ENCODE measurements at places on chromosomes 6 and 20. TPM values are rescaled to one million over a fixed set of nuclear protein-coding genes. Genes with fewer than 3 reads are reported as not detected.

DNA sequence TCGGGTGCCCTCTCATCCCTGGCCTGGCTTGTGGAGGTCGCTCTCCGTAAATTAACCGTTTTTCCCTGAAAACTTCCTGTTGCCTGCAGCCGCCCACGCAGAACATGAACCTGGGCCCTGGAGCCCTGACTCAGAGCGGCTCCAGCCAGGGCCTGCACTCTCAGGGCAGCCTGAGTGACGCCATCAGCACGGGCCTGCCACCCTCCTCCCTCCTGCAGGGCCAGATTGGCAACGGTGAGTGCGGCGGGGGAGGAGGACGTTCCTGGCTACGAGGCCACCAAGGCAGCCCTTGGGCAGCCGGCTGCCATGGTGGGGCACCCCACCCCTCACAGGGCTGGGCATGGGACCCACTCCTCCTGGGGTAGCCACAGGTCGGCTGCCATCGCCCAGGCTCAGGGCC, 17.8 kb downstream of the SS18L1 start:
- no peak for DNase-seq

C6orf15 gene
- not detected for polyA plus RNA-seq

- no peak for DNase-seq
These were observed 142.2 kb downstream of the MOXD1 start for GRCh38 chr6:132259070-132259469.

TMEM200A gene
- polyA plus RNA-seq, result 12.7 TPM

XKR7 gene
- polyA plus RNA-seq, result 0.04 TPM

DNA sequence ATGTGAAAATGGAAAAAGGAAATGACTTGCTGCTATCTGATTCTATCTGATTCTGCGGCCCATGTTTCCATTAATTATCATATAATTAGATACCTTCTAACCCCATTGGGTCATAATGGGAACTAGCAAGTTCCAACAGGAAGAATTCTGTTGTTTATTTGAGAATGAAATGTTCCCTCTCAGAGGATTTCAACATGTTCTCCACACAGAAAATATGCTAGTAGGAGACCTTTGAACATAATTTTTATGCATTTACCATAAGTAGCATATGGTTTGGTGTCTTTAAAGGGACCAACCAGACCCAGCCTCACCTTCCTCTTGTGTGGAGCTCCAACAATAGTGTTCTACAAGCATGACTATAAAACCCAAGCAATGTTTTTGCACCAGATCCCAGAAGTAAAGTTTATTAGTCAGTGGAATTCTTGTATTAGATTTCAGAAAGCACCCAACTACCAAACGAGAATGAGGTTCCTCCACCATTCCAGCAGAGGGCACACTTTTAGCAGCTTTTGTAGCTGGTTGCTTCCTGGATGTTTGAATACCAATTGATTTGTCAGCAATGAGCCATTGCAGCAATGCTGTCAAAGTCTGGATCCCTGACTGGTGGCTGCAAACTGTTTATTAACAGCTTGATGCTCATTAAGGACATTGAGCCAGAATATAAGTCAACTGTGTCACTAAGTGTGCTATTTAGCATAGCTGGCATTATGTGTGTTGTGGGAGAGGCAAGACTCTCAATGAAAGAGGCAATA, 143.6 kb upstream of the GJE1 start:
- no peak for DNase-seq

VSTM2L gene
- 3.5 TPM for polyA plus RNA-seq

LY86 gene
- 1.4 TPM for polyA plus RNA-seq

CFB gene
- 1.0 TPM for polyA plus RNA-seq

SLC22A23 gene
- polyA plus RNA-seq, result 2.4 TPM

PRRT1 gene
- 1.3 TPM for polyA plus RNA-seq

RING1 gene
- polyA plus RNA-seq, result 29.4 TPM

DNA sequence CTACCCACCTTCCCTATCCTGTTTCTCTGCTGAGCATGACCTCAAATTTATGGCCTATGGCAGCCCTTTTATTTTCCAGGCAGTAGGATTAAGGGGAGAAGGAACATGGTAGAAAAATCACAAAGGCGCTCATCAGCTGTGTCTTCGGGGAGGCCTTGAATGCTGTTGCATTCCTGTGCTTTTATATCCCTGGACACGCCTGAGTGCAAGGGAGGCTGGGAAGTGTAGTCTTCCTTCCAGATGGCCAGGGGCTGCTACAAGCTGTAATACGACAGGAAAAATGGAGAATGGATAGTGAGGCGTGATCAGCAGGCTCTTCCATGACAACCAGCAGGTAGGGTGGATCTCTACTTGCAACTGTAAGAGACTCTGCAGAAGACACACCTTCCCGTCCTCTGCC, 210.9 kb upstream of the GGTLC1 start:
- no peak for DNase-seq

DNA sequence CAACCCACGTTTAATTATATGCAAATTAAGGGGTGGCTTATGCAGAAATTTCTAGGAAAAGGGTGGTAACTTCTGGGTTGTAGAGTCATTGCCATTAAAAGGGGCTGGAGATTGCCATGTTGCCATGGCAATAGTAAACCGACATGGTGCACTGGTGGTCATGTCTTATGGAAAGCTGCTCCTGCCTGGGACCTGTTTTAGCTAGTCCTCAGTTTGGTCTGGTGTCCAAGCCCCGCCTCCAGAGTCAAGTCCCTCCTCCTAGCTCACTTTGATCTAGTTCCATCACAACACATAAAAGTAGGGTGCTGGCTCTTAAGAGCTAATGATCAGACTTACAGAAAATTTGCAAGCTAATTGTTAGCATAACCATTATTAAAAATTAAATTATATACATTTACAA, 5.3 kb downstream of the SLC22A2 start:
- DNase-seq, result no peak

DNA sequence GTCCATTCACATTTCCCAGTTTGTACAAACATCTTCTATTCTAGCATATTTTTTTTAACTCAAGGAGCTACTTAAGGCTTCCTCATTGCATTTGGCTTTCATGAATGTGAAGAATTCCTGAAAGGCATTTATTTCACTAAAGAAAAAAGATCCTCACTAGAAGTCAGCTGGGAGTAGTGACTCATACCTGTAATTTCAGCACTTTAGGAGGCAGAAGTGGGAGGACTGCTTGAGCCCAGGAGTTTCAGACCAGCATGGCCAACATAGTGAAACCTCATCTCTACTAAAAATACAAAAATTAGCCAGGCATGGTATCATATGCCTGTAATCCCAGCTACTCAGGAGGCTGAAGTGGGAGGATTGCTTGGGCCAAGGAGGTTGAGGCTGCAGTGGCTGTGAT, 30.9 kb upstream of the XRN2 start:
- DNase-seq, result no peak

DNA sequence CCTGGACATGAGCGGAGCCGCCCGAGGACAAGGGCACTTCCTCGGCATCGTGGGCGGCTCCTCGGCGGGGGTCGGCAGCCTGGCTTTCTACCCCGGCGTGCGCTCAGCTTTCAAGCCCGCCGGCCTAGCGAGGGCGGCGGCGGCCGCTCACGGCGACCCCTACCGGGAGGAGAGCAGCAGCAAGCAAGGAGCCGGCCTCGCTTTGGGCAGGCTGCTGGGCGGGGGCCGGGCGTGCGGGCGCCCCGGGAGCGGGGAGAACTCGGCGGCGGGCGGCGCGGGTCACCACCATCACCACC, 6.7 kb downstream of the PRDM13 start:
- DNase-seq, result no peak

GRCh38 chr20:34271956-34272355, 30.7 kb downstream of the ASIP start:
- no peak for DNase-seq

DNA sequence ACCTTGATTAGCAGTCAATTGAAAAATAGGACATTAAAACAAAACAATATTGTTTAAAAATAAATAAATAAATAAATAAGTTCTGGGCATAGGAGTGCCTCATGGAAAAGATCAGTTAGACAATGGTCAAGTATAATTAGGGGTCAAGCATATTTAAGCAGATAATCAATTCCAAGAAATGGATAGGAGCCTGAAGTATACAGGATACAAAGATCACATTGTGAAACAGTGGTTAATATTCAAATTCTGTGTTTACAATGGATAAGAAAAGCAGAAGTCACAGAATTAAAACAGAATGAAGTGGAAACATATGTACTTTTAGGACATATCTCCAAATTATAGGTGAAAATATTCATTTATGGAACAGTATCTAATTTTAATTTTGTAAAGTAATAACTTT, 1028.6 kb upstream of the CITED2 start:
- no peak for DNase-seq

DNA sequence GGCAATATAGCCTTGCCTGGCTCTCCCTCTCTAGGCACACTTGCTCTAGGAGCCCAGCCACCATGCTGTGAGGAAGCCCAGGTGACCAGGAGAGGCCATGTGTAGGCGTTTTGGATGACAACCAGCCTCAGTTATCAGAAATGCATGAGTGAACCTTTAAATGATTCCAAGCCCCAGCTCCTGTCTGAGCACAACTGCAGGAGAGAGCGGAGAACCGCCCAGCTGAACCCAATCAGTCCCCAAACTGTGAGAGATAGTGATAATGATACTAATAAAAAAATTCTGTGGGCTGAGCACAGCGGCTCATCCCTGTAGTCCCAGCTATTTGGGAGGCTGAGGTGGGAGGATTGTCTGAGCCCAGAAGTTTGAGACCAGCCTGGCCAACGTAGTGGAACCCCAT, 83.8 kb upstream of the TOX2 start:
- no peak for DNase-seq

DNA sequence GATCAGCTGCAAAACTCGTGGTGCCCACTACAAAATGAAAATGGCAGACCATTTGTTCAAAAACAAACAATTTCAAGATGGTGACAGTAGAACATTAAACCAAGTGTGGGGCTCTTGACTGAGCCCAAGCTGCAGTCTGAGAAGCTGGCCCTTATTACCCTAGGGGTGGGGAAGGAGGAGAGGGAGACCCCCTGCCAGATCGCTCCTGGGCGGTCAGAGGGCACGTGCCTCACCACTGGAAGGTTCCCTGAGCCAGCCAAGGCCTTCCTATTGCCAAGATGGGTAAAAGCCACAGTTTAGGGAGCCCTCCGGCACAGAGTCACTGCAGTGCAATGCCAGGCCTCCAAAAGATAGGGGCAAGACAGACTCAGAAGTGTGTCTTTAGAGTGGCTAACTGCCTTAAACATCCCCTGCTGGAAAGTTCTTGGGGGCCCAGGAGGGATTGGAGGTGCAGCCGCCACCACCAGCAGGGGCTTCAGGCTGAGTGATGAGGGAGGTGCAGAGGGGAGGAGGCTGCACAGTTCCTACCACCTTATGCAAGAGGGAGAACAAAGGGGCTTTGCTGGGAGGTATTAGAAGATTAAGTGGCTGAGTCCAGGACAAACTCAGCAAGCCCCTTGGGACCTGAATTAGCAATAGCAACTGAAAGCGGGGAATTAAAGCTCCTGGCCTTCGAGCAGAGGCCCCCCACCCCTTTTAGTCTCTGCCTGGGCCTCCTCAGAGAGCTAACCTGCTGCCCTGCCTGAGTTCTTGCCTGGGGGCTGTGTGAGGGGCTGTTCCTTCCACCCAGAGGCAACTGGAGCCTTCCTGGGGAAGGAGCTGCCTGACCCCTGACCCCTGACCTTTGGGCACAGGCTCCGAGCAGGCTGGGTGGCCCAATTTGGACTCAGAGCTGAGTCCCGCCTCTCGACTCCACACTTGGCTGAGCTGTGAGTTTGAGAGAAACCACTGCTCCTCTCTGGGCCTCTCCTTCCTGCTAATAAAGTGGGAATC, 88.4 kb downstream of the VEGFA start:
- DNase-seq, result no peak

WFDC10B gene
- polyA plus RNA-seq, result not detected

DNA sequence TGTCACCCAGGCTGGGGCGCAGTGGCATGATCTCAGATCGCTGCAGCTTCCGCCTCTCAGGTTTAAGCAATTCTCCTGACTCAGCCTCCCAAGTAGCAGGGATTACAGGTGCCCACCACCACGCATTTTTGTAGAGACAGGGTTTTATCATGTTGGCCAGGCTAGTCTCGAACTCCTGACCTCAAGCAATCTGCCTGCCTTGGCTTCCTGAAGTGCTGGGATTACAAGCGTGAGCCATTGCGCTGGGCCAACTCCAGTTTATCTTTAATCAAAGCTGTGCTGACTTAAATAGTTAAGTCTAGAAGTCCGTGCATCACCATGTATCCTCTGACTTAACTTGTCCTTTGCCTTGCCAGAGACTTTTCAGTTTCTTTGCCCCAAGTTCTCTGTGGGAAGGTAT, 224.3 kb downstream of the TMEM242 start:
- no peak for DNase-seq

DNA sequence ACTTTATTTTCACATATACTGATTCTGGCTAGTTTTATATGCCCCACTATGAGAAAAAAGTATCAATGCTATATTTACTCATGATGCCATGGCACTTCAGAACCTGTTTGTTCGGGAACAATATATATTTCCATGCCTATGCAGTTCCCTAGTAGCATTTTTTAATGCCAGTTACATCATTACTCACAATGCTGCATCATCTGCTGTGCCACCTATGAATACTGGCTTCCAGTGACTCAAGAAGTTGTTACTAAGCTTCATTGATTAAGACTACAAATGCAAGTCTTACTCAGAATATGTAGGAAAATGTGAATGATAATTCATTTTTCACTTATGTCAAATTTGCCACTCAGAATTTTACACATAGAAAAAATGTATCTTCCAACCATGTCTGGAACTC, 97.9 kb downstream of the MAFB start:
- no peak for DNase-seq

STK4 gene
- 9.3 TPM for polyA plus RNA-seq

- DNase-seq, result no peak
These were observed 24.3 kb upstream of the PXDC1 start for GRCh38 chr6:3775847-3776246.

DNA sequence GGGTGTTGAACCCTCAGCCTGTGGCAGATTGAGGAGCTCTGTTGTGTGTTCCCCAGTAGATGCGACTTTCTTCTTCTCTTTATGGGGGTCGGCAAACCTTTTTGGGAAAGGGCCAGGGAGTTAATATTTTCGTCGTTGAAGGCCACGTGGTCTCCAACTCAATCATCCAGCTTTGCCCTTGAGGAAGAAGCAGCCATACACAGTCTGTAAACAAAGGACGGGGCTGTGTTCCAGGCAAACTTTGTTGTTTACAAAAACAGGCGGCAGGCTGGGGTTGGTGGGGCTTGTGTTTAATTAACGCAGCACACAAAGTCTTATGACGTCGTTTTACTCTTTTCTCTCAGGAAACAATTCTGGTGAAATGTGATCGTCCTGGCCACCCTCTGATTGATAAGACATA, 20.2 kb downstream of the KIF25 start:
- no peak for DNase-seq

DNA sequence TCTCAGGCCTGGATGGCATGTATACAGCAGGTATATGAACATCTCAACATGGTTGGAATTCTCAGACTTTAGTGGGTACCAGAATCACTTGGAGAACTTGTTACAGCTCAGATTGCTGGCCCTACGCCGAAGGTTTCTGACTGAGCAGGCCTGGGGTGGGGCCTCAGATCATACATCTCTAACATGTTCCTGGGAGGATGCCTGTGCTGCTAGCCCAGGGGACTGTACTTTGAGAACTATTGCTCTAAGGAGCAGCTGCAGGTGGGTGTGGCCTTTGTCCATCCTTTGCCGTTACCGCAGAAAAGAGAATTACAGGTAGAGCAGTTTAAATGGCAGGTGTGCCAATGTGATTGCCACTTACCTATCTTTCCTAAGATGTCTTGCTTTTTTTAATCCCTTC, 310.5 kb upstream of the JAG1 start:
- DNase-seq, result no peak

CLPSL2 gene
- not detected for polyA plus RNA-seq

- no peak for DNase-seq
These were observed 2.1 kb downstream of the SOX12 start for GRCh38 chr20:327186-328026.

- DNase-seq, result no peak
These were observed 230.7 kb upstream of the MARCKS start for GRCh38 chr6:113626475-113626874.

Measured in forelimb muscle (tissue), 1 donor.